Sciatic nerve (tissue), 2 donors: ENCODE measurements at places on chromosomes 3 and 15.

- DNase-seq, result no peak
Measured at GRCh38 chr3:119794971-119795612, 13.2 kb downstream of the NR1I2 start.

DNA sequence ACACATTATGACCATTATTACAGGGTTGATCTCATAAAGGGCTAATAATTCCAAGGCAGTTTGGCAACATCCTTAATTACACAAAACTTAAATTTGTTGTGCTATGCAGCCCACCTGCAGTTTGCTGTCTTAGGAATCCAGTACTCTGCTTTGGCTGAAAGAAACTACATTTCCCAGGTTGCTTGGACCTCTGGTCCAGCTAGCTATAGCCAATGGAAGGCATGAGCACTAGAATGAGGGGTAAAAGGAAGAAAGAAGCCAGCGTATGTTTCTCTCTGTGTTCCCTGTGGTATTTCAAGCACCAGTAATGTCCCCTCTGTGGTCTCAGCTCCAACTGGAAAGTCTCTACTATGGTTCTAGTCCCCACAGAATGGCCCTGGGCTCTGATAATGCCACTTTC, 84.3 kb upstream of the TSC22D2 start:
- no peak for DNase-seq

GRCh38 chr15:36208868-36209582, 370.4 kb upstream of the CDIN1 start:
- no peak for DNase-seq

- no peak for DNase-seq
Measured at GRCh38 chr3:56131974-56132590, 336.2 kb downstream of the ERC2 start.

GRCh38 chr15:41985236-41986160, 13.1 kb upstream of the EHD4 start:
- peak; percentile 49 for DNase-seq

- no peak for DNase-seq
Measured at GRCh38 chr3:113174801-113175485, 36.4 kb upstream of the BOC start.

DNA sequence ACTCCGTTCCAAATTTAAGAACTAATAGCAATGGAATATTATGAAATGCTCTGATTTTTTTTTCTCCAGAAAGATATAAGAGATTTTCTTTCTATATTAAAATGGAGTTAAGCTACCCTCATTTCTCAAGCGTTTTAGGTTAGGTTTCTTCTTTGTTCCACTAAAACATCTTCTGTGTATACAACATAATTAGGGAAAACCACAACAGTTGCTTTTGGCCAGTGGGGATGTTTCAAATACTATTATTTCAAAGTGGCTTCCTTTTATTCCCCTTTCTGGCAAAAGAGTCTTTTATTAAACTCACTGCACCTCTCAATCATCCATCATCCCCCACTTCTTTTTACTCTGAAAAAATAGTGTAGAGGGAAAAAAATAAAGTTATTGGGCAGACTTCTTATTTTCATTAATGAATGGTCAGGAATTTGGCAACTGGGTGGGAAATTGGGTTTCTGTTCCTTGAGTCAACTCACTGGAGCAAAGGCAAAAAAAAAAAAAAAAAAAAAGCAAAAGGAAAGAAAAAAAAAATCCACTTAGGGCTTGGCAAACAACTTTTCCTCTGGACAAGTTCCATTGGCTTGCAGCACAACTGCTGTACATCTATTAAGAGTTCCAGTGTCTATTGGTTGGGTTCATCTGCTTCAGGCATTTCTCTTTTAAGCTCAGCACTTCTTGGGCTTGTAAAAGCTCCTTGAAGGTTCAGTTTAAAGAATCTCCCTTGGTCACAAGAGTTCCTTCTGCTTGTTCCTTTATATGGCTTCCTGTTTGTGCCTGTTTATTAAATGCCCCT, 963.4 kb downstream of the ROBO1 start:
- no peak for DNase-seq

- DNase-seq, result no peak
Measured at GRCh38 chr3:177567833-177568232, 370.6 kb upstream of the TBL1XR1 start.

GRCh38 chr3:27352047-27352446, 17.1 kb downstream of the NEK10 start:
- no peak for DNase-seq

- no peak for DNase-seq
Measured at GRCh38 chr3:114081037-114081436, 24.5 kb downstream of the QTRT2 start.

GRCh38 chr3:185677146-185677829, 91.2 kb downstream of the SENP2 start:
- DNase-seq, result no peak

- no peak for DNase-seq
Measured at GRCh38 chr3:128875556-128876120, 3.8 kb upstream of the ACAD9 start.

- no peak for DNase-seq
Measured at GRCh38 chr3:65004795-65005295, 317.0 kb upstream of the ADAMTS9 start.

DNA sequence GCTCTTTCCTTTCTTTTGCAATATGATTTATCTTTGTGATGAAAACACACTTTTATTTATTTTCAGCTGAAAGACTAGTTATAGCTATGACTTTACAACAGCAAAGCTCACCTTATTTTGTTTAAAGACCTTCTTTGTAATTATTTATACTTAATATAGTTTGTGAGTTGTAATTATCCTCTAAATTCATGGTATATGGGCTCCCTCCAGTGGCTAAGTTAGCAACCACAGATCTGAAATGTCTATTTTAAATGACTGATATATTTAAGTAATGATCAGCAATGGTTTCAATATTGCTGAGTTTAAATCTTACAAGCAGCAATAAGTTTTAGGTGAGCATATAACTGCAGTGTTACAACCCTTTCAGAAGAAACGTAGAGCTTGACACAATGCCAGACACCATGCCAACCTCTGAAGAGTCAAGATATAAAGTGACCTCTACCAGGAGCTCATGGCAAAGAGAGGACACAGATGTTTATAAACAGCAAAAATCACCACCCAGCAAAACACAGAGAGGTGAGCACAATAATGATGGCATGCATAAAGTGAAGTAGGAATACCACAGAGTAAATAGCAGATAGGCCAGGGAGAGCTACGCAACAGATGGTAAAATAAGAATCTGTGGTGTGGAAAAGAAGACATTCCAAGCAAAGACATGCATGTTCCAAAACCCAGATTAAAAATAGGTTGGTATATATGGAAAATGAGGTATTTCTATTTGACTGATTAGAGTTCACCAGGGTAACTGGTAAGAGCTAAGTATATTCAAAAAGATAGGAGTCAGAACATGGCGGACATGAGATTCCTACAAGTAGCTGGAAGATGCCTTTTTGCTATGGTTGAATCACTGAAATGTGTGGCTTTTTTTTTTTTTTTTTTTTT, 143.7 kb upstream of the ZNF385D start:
- DNase-seq, result no peak

- DNase-seq, result no peak
Measured at GRCh38 chr15:74259292-74259648, 23.1 kb downstream of the CCDC33 start.

- no peak for DNase-seq
Measured at GRCh38 chr15:74006774-74007639, 12.5 kb downstream of the PML start.

DNA sequence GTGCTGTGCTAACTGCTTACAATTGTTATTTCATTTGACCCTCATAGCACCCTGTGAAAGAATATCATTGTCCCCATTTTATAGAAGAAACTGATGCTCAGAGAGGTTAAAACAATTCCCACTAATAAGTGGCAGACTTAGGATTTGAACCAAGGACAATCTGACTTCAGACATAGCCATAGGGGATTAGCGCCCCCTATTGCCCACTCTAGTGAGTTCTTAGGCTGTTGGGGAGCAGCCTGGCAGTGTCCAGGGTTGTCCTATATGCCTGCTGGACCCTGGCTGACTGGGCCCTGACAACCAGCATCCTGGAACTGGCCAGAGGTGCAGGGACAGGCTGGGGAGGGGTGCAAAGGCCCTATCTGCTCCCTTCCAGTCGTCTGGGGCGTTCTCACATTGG, 15.4 kb downstream of the DPH3 start:
- no peak for DNase-seq

DNA sequence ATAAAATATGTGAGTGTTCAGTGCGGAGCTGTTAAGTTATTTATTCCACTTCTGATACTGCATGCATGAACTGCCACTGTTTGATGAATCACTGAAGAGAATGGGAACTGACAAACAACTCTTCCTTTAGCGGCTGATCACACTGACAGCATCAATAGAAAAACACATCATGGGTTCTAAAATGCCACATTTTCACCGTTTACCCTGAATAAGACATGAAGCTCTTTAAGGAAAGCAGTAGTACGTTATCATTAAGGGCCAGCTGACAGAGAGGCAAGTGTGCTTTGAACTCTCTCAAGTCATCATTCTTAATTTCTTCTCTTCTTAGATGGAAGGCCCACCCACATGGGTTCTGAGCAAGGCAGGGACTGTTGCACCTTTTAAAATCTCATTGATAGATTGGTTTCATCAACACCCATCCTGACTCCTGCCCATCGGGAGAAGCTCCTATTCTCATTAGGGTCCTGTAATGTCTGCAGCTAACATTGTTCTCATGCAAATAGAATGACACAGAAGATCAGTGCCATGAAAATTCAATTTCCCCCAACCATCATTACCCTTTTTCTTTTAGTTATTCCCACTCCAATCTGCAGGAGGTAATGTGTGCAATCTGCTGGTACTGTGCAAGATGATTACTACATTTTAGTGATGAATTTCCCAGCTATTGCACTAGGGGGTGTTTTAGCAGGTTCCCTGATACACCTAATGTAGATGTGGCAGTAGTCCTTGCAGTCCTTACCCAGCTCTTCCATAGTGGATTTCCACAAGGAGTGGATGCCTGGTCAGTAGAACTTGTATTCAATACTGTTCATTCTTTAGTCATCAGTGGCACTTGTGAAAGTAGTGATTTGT, 119.1 kb downstream of the ROBO2 start:
- no peak for DNase-seq

DNA sequence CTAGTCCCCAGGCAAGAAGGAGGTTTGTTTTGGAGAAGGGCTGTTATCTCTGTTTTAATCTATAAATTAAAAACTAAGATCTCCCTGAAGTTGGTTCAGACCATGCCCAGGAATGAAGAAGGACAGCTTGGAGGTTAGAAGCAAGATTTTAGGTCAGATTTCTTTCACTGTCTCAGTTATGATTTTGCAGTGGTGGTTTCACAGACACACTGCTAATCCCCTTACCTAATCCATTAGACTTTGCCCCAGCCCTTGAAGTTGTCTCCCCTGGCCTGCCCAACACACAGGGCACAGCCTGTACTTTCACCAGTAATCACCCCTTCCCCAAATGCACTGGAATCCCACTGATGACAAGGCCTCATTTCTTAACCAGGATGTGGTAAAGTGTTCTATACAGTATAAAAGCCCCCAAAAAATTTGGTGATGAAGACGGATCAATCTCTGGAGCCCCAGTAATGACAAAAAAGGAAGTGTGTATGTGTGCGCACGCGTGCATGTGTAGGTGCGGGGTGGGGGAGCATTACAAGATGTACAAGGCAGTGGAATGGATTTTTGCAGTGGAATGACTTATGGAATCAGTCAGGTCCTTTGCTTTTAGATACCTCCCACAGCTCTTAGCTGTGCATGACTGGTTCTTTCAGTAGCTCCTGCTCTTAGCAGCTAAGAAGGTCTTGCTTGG, 73.1 kb upstream of the TERB2 start:
- no peak for DNase-seq

- DNase-seq, result no peak
Measured at GRCh38 chr15:84715441-84716035, 401 bp downstream of the SEC11A start.

DNA sequence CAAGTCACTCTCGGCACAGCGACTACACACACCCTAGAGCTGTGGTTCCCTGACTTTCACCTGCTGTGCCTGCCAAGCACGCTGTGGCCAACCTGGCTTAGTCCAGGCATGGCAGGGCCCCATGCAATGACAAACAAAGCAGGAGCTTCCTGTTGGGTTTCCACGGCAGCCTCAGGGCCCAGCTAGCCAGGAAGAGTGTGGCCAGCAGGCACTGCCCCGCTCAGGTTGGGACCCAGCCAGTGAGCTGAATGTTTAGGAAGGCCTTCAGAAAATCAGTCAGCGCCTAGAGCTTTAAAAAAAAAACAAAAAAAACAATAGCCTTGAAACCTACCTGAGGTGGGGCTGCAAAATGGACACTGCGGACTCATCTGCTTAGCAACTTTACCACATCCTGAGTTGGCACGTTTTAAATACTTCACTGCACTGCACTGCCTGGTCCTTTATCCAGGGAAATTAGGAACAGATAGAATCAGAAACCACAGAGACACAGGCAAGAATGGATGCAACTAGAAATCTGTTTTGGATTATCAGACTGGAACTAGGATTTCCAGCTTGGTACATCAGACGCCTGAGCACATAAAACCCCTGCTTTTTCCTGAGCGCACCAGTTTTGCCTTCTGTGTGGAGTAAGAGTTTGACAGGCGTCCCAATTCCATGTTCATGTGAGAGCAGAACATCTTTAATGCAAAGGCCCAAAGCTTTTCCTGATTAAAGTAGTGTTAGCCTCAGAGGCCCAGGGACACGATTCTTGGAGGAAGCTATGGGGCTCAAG, 36.2 kb upstream of the LDHAL6B start:
- DNase-seq, result peak; percentile 66

GRCh38 chr3:126951561-126951960, 31.4 kb upstream of the PLXNA1 start:
- DNase-seq, result peak; percentile 19

DNA sequence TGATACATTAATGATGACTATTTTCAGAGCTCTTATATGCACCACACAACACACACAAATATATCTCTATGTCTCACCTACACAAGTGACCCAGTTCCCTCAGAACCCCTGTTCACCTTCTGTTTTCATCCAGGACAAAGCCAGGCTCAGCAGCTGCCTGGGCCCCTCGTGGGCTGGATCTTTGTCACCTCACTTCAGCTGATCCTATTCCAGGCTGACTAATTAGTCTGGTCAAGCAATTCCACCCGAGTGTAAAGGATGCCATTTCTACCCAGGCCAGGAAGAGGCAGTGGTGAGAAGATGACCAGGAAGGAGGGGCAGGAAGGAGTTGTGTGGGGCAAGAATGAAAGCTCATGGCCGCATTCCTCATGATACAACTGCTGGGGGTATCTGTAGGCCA, 62.3 kb downstream of the DHX30 start:
- DNase-seq, result no peak

DNA sequence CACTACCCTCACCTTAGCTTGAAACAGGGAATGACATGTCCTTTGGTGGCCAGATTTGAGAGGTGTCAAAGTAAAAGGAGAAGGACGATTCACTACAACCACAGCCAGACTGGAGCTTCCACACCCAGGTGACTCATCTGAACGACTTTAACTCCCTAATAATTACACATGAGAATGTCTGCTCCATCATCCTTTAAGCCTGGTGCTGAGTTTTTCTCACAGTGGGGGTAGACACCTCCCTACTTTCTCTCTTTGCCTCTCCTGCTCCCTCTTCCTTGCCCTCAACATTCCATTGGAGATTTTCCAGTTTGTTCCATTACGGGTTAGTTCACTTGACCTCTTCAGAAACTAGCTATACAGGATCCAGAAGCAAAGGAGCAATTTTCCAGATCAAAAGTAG, 154.3 kb upstream of the BHLHE40 start:
- no peak for DNase-seq
